ENCODE measurements at places on chromosomes 13 and 19.

DNA sequence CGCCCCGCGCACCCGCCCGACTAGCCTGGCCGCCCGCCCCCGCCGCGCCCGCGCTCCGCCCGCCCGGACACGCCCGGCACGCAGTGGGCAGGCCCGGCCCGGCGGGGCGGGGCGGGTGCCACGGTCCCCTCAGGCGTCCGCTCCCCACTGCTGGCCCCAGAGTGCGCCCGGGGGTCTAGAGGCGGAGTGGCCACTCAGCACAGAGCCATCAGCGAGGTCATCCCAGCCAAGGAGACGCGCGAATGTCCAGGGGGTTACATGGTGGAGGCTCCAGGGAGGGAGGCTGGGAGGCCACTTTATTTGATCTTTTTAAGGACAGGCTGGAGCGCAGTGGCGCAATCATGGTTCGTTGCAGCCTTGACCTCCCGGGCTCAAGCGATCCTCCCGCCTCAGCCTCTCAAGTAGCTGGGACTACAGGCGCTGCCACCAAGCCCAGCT, 236 bp upstream of the TINCR start:
- no peak for DNase-seq

- DNase-seq = no peak
Observed at GRCh38 chr13:105991622-105992277, 543.7 kb downstream of the EFNB2 start.

DNA sequence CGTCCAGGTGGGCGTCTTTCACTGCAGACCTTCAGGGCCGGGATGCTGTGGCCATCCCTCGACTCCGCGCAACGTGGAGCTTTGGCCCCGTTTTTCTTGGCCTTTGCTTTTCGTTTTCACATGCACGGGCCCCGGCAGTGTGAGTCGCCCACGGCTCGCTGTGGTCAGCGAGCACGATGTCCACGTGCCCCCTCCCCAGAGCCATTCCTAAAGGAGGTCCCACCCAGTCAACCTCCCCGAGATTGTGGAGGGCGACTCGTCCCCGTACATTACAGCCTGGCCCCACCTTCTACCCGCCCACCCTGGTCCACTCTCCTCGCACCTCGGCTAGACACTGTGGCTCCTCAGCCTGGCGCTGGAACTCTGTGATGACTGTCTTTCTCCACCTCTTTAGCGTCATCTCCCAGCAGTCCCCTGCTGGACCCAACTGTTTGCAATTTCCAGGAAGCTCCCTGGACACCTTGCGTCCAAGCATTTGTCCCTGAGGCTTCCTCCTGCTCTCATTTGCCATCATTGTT, 405 bp downstream of the ZNF446 start:
- no peak for DNase-seq

GRCh38 chr19:12141405-12141736, 1.2 kb upstream of the ZNF20 start:
- DNase-seq = no peak

GRCh38 chr19:31903979-31904378, 441.4 kb upstream of the ZNF507 start:
- DNase-seq = no peak

DNA sequence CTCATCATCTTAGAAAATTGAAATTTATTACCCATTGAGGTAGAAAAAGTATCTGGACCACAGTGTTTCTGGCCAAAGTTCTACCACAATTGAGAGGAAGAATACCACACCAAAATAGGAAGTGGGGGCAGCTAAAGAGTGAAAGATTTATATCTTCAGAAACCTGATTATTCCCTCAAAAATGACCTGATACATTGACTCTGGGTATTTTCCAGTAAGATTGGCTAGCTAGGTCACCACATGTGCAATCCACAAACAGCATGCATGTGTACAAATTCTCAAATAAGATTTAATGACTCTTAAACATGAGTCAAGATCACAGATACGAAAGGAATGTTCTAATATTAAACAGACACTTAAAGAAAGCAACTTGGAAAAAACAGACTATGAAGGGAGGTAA, 1516.2 kb upstream of the PCDH20 start:
- DNase-seq = no peak

GRCh38 chr19:14889994-14890642, 4.2 kb upstream of the OR7A17 start:
- DNase-seq = no peak

DNA sequence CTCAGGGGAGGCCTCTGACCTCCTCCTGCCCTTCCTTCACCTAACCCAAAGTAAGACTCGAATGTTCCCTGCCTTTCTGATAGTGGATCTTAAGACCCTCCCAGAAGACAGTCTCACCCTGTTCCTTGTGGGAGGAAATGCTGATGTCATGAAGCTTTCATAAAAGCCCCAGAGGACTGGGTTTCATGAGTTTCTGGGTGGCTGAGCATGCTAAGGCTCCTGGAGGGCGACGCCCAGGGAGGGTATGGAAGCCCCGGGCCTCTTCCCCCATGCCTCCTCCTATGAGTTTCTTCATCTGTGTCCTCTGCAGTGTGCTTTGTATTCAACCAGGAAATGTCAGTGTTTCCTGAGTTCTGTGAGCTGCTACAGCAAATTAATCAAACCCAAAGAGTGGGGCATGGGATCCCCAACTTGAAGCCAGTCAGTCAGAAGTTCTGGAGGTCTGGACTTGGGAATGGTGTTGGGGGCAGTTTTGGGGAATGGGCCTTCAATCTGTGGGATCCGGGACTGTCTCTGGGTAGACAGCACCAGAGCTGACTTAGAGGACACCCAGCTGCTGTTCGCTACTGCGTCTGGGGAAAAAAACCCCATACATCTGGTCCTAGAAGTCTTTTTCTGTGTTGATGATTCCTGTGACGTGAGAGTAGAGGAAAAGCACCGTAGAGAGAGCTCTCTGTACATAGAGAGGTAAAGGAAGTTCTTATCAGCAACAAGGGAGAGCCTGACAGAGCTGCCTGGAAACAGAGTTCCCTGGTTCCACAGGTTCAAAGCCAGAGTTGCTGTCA, 2.0 kb upstream of the LILRB2 start:
- DNase-seq = no peak

DNA sequence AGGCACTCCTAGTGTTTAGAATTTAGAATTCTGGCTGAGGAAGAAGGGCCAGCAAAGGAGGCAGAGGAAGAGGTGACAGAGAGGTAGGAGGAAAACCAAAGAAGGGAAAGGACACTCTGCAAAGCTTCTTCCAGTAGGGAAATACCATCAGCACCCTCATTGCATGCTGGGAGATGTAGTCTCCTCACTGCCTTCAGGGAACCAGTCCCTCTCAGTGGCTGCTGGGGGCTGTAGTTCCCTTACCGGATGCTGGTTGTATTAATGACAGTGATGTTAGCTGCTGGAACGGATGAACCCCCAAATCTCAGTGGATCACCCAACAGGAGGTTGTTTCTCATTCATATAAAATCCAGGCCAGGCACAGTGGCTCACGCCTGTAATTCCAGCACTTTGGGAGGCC, 10.1 kb downstream of the GRIN2D start:
- no peak for DNase-seq

- DNase-seq = no peak
Observed at GRCh38 chr13:57932061-57932460, 300.5 kb downstream of the PCDH17 start.

- no peak for DNase-seq
Observed at GRCh38 chr13:33312150-33312860, 26.8 kb upstream of the STARD13 start.

DNA sequence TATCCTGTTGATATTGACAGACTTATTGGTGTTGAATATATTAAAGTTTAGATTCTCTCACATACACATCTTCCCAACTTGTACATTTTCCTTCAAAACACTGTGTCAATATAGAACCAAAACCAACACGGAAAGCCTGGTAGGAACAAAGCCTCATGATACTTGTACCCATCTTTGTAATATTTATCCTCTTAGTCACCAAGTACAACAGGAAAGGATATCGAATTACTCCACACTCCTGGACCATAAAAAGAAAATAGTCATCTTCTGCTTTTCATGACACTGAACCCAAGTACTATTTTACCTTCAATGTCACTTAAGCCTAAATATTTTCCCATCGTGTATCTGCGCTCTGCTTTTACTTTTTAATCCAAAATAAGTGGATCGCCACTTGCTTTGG, 702.9 kb upstream of the PCDH9 start:
- no peak for DNase-seq

DNA sequence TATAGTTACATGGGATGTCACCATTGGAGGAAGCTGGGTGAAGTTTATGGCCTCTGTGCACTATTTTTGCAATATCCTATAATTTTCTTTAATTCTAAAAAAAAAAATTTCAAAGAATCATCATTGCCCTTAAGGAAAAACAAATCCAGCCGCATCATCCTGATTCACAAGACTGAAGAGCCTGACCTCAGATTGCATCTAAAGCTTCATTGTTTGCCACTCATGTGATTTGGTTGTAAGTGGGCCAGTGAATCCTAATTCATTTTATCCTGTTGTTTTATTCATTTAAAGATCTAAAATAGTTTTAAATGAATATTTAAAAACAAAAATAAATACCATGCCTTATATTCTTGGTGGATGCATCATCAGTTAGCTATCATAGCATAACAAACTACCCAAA, 504.5 kb downstream of the TBC1D4 start:
- no peak for DNase-seq

DNA sequence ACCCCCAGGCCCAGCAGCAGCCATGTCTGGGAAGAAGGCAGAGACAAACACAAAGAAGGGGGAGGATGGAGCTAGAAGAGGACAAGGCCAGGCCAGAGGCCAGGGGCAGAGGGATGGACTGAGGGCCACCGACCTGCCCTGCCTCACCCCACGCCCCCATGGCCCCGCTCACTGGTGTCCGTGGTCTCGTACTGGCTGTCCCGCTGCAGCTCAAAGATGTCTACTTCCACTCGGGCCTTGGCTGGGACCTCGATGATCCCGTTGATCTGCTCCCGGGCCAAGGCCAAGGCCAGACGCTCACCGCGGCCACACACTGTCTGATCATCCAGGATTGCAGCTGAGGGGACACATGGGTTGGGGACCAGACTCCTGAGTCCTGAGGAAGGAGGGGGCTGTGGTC, 5.0 kb downstream of the GRIK5 start:
- DNase-seq = no peak

DNA sequence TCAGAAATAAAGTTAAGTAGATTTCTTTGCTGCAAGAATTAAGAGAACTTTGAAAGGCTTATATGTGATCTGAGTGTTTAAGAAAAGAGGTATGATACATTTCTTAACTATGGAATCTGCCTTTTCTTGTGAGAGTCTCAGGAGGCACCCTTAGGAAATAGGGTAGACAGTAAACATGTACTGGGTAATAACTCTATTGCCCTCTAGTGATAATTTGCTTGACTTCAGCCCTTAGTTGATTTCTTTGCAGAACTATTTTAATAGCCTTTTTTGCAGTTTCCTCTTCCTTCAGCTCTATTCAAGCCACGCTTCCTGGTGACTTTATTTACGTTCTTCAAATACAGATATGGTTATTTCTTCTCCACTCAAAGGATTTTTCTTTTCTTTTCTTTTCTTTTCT, 37.0 kb upstream of the CCNA1 start:
- DNase-seq = no peak

GRCh38 chr13:50951366-50951765, 41.8 kb downstream of the RNASEH2B start:
- no peak for DNase-seq

GRCh38 chr19:51702103-51702824, 9.1 kb downstream of the SPACA6 start:
- DNase-seq = no peak

GRCh38 chr13:46577696-46578589, 25.0 kb downstream of the LRCH1 start:
- DNase-seq = no peak

DNA sequence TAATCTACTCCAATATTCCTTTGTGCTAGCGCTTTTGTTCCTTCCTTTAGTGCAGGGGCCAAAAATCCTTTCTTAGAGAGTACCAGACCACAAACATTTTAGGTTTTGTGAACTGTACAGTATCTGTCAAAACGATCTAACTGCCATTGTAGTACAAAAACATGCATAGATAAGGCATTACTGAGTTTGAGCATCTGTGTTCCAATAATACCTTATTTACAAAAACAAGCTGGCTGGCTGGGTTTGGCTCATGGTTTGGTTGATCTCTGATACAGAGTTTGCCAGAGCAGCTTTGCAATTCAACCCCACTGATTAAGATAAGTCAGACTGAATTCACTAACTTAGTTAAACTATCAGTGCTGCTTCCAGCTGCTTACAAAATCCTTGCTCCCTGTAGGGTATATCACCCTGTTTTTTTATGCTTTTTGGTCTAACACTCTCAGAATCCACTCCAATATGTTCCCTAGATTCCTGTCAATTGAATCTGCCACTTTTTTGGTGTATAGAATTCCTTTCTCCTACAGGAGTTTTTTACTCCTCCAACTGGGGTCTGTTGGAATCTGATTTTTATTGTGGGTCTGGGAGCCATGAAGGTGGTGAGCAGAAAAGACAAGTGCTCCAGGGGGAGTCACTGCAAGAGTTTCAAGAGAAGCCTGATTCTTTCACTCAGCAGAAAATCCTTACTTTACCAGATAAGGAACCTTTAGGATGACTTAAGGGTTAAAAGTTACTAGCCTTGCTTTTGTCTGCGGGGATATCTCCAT, 1399.4 kb downstream of the EFNB2 start:
- DNase-seq = no peak

DNA sequence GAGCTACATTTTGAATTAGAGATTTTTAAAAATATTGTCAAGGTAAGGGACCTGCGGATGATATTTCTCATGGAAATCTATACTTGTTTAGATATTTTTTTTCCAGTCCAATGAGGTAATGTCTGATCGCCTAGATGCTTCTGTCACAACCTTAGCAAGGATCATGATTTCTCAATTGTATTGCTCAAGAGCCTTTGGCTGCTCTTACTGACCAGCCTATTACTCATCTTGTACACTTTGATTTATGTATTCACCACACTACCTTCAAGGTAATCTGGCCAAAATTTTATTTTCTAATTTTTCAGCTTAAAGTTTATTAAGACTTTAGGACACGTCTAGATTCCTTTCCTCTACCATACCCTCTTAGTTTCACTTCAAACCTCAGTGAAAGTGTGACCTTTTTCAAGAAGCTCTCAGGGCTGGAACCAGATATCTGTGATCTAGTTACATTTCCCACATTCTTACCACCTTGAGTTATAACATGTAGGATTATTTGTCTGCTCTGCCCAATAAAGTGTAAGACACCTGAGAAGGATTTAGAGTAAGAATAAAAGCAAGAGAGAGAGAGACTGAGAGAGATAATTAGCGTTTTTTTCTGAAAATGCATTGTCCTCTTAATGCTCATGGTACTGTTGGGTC, 197.1 kb downstream of the ITGBL1 start:
- no peak for DNase-seq

DNA sequence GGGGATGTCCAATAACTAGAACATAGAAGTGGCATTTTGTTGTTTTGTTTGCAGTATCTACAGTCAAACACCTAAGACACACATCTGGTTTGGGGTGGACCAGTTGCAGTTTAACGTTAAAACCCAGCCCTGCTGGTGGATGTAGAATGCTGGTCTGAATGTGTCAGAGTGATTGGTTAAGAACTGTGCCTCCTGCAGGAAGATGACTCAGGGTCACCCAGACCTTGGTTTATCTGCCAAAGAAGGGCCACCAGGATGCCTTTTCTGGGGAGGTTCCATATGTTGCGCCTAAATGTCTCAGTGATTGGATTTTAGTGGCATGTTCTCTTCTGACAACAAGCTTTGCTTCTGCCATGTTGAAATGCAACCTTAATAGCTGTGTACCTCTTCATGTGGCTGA, 23.1 kb downstream of the ZNF536 start:
- no peak for DNase-seq

GRCh38 chr19:31370216-31370615, 21.0 kb upstream of the TSHZ3 start:
- DNase-seq = no peak

- no peak for DNase-seq
Observed at GRCh38 chr19:29971002-29971401, 29.0 kb downstream of the URI1 start.

- DNase-seq = no peak
Observed at GRCh38 chr13:75217949-75218348, 264.0 kb downstream of the TBC1D4 start.

- DNase-seq = no peak
Observed at GRCh38 chr19:54352546-54352945, 12.2 kb downstream of the LAIR1 start.
